ENCODE measurements at places on chromosomes 4 and X.

GRCh38 chr4:167906851-167907250, 185.5 kb upstream of the ANXA10 start:
- no peak for DNase-seq

DNA sequence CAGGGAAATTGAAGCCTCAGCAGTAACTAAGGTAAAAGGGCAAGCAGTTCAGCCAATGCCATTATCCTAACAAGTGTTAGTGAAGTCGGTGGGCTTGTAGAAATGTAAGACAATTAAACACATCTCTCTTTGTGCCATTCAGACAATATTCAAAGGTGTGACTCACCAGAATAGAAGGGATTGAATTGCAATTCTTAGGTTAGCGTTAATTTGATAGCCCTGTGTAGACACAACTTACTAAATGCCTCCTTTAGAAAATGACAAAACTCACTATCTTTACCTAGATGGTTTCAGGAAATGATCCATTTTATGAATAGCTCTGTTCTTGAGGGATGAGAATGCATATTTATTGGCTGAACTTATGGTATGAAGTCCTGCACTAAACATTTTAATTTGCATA, 35.2 kb downstream of the RPA4 start:
- DNase-seq = no peak

- no peak for DNase-seq
Observed at GRCh38 chr4:104500442-104500841, 5.7 kb upstream of the CXXC4 start.

DNA sequence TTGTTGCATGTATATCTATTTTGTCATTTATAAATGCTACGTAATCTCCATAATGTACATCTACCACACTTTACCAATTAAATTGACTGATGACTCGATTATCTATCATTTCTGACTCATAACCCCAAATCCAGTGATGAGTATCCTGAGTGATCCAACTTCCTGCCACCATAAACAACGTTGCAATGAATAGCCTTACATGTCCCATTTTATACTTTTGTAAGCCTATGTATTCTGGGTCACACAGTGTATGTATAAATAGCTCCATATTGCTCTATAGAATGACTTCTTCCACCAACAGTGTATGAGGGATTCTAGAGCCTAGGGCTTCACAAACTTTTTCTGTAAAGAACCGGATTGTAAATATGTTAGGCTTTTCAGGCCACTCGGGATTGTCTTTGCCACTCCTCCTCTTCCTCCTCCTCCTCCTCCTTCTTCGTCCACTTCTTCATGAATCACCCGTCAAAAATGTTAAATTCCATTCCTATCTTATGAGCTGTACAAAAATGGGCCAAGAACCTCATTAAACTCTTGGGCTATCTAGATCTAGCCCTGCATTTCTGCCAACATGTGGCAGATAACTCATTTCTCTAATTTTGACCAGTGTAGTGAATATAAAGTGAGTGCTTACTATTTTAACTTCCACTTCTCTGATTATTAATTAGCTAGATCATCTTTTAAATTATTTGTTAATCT, 672.2 kb upstream of the AMOT start:
- no peak for DNase-seq

DNA sequence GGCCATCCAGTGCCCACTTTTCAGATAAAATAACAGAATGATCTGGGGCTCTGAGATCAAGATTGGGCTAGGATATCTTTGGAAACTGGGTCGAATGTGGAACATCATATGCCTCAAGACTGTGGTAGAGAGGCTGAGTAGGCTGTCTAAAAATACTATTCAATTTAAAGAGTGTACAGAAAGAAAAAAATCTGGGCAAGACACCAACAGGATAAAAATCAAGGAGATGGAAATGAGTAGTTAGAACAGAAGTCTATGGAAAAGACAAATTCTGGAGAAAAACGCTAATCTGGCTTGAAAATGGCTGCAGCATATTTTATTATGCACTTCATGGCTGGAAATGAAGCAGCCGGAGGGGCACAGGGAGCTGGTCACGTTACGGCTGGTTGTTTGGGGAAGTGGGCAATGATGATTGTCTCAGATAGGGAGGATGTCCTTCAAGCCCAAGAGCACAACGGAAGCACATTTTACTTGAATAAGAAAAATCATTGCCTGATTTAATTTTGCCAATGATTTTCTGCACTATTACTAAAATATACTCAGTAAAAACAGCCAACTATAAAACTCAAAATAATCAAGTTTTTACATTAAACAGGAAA, 27.1 kb upstream of the MAPK10 start:
- DNase-seq = no peak

DNA sequence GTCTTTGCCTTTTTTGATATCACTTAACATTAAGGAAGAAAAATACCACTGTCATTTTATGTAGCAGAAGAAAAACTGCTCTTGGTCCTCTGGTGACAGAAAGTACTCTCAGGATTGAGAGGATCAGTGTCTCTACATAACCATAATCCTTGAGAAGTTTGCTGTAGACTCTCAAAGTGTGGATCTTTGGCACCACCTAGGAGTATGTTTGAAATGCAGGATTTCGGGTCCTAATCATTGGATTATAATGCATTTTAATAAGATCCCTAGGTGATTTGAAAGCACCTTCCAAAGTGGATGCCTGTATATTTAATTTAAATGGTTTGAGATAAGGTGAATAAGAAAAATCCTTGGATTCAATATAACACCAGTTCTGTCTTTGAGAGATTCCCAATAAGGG, 23.2 kb downstream of the MOB1B start:
- no peak for DNase-seq

DNA sequence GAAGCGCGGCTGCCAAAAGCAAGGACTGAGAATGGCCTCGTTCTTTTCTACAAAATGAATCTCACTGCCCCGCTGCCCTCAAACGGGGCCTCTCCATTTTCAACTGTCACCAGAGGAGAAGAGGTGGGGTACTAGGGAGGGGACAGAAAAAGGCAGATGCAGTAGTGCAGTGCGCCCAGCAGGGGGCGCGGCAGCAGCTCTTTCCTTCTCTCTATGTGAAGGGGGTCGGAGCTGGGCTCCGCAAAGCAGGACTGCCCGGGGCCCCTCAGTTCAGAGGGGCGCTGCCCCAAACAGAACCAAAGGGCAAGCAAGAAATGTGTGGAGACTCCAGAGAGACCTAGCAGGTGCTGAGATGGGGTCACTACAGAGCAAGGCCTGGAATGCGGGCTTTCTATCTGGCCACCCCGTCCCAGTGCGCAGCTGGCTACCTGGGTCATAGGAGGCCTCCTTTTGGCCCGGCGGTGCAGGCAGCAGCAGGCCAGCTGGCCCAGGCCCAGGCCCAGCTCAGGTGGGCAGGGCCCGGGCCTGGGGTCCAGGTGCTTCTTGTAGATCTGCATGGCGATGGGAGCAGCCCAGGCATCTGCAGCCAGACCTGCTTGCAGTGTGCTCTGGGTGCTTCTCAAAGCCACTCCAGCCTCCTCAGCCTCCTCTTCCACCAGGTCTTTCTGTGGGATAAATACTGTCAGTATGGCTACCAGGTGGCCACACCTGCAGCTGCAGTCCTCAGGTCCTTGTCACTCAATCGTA, 5.9 kb downstream of the IRAK1 start:
- DNase-seq = no peak

- no peak for DNase-seq
Observed at GRCh38 chr4:2255501-2256155, 6.3 kb downstream of the MXD4 start.

GRCh38 chrX:151570561-151570960, 7.1 kb downstream of the PASD1 start:
- DNase-seq = no peak

DNA sequence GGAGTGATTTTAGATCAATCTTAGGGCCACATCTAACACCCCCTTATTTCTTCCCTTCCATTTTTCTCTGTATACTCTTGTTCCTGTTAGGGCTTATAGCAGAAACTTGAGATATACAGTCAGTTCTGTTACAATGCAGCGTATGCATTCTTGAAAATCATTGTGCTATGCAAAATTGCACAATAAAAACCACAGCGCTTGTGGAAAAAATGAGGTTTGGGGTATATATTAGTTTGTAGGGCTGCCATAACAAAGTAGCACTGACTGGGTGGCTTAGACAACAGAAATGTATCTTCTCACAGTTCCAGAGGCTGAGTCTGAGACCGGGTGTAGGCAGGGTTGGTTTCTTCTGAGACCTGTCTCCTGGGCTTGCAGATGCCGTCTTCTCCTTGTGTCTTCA, 59.0 kb downstream of the WWC2 start:
- DNase-seq = no peak

DNA sequence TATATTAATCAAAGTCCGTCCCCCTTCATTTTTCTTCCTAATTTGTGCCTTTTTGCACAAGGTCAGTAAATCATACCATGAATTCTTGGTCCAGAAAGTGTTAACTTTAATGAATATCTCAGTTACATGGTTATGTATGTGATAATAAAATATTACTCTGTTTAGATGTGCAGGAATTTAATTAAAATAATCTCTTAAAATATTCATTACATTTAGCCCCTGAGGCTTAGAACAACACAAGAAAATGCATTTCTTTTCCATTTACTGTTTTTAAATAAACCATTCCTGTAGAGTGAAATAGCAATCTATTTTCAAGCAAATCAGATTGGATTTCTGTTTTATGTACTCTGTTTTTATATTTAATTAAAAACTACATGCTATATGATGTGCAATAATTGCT, 17.6 kb downstream of the MAB21L2 start:
- DNase-seq = no peak

DNA sequence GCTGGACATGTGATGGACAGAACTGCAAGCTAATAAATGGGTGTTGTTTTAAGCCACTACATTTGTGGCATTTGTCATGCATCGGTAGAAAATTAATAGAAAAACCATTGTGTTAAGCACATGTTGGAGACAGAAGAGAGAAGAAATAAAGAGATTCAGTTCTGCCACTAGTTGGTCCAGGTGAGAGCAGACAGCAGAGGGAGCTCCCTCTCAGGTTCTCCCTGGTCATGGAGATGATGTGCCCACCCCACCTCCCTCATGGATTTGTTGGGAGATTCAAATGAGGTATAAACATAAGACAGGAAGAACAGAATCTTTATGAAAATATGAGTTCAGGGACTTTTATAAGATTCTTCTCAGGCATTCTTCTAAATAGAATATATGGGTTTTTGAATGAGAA, 36.8 kb upstream of the OCIAD2 start:
- DNase-seq = no peak

DNA sequence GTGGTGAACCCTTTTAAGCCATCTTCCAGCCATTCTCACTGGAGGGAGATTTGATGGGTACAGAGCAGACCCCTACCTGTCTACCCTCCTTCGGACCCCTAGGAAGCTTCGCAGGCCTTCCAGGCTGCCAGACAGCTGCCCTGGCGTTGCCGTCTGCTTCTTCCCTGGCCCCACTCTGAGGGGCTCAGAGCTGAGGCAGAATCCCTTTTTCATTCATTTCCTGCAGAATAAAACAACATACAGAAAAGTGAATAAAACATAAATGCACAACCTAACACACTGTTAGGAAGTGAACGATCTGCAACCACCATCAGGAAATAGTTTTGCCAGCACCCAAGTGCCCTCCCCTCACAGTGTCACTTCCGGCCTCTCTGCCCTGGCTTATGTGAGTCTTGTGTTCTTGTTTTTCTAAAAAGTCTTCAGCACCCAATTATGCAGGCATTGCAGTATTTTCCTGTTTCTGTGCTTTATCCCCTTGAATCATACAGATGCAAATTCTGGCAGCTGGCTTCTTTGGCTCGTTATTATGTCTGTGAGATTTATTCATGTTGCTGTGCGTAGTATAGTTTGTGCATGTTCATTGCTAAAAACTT, 5.6 kb upstream of the ADD1 start:
- DNase-seq = peak; percentile 61

- no peak for DNase-seq
Observed at GRCh38 chrX:116436358-116436816, at the start of gene SLC6A14. Gene SLC6A14 (plus strand): TSS chrX:116436606. CDS start chrX:116436710, 104 bp downstream.
